Activated CD4-positive, CD25-positive, alpha-beta regulatory T cell treated with anti-CD3 and anti-CD28 coated beads, Interleukin-2, amount 50 U/mL, for 72 hours (primary cell): ENCODE measurements at places on chromosomes 5 and 9.

DNA sequence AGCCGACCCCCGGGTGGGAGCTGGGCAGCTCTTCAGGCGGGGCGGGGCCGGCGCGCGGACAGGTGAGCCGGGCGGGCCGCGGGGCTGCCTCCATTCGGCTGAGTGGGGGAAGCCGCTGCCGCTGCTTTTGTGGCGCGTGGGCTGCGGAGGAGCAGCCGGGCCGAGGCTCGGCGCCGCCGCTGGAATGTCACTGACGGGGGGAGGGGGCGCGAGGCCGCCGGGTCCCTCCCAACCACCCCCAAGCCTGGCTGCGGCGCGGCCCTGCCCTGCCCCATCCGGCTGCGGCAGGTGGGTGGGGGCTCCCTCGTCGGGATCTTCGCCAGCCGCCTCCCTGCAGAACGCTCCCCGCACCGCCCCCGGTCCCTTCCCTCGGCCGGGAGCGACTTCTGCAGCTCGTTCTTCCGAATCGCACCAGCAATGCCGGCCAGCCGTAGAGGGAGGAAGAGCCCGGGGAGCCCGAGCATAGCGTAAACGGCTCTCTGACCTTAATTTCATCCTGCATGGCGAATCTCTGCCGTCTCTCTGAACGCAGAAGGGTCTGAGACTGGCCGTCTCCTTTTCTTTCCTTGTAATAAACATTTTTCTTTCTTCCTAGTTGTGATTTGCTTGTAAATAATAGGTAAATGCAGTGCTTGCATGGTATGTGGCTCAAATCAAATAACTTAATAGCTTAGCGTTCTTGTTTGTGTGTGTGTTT is 505 bp downstream of the SPTAN1 start:
- peak; percentile 67 for DNase-seq

DNA sequence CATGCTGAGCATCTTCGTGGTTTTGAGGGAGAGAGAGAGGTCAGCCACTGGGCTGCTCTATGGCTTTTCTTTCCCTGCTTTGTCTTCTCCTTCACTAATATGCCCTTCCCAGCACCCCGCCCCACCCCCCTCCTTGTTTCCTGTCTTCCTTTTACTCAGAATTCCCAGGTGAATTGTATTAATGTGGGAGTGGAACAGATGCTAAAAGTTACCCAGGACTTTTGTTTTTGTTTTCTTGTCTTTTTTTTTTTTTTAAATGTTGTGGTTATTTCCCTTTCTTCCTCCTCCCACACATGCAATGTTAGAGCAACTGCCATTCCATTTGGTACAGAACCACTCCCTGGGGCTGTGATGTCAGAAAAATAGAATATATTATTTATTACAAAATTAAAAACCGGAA is 442.7 kb upstream of the CD180 start:
- DNase-seq, result no peak

GRCh38 chr5:135190416-135191083 is 156.5 kb upstream of the PITX1 start:
- DNase-seq, result no peak

DNA sequence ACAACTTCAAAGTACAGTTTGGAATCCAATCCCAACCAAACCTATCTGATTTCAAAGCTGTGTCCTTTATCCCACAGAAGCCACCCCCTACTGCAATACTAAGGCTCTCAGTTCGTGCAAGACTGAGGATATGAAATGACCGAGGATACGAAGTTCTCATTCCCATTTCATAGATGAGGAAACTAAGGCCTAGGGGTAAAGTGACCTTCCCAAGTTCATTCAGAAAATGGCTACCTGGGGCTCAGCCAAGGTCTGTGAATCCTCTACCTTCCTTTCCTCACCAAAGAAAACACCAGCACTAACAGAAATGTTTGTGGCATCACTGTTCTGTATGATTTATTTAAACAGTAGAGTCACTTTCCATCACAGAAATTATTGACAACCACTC is 5.4 kb downstream of the KIAA1191 start:
- no peak for DNase-seq

GRCh38 chr9:116464423-116464822 is 222.7 kb upstream of the TRIM32 start:
- no peak for DNase-seq

- no peak for DNase-seq
These were observed 165.7 kb upstream of the IRX1 start for GRCh38 chr5:3429962-3430361.

- no peak for DNase-seq
These were observed 270.3 kb upstream of the MAP3K1 start for GRCh38 chr5:56545016-56545415.

DNA sequence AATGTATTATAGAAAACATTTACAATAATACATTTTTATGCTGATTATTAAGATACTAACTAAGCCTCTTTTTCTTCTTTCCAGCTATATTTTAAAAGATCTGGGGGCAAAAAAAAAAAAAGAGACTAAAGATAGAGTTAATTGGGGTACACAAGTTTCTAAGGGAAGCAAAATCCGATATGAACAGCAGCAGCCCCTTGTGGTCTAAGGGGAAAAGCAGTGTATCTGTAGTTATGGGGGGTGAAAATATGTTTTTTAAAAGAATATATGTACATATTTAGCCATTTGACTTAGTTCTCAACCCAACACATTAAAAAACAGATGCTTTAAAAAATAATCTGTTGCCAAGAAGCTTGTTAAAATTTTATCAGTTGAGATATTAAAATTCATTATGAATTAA is 134.3 kb upstream of the POU5F2 start:
- no peak for DNase-seq

GRCh38 chr5:165622864-165623536 is 2117.6 kb downstream of the MAT2B start:
- no peak for DNase-seq

- DNase-seq, result no peak
These were observed 346 bp downstream of the ATOX1 start for GRCh38 chr5:151758141-151758429.

DNA sequence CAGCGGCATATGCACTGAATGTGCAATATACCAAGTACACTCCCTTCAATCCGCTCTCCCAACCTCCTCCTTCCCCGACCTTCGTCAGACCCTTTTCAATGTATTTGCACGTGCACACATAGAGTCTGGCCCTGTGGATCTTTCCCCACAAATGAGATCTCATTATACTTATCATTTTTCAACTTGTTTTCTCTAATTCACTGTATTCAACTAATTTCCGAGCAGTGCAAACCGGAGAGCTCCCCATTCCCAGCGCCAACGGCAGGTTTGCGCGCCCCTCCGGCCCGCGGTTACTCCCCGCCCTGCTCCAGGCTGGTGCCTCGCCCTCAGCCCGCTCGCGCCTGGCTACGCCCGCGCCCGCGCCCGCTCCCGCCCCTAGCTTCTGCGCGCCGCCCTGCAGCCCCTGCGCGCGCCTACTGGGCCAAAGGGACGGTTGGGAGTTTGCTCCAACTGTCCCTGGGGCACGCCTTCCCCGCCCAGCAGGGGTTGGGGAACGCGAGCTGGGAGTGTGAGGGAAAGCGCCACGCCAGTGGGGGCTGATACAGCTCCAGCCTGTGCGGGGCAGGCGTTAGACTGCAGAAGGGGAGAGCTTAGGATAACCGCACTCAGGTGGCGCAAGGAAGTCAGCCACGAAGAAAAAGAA is 3.3 kb upstream of the CDC20B start:
- no peak for DNase-seq

DNA sequence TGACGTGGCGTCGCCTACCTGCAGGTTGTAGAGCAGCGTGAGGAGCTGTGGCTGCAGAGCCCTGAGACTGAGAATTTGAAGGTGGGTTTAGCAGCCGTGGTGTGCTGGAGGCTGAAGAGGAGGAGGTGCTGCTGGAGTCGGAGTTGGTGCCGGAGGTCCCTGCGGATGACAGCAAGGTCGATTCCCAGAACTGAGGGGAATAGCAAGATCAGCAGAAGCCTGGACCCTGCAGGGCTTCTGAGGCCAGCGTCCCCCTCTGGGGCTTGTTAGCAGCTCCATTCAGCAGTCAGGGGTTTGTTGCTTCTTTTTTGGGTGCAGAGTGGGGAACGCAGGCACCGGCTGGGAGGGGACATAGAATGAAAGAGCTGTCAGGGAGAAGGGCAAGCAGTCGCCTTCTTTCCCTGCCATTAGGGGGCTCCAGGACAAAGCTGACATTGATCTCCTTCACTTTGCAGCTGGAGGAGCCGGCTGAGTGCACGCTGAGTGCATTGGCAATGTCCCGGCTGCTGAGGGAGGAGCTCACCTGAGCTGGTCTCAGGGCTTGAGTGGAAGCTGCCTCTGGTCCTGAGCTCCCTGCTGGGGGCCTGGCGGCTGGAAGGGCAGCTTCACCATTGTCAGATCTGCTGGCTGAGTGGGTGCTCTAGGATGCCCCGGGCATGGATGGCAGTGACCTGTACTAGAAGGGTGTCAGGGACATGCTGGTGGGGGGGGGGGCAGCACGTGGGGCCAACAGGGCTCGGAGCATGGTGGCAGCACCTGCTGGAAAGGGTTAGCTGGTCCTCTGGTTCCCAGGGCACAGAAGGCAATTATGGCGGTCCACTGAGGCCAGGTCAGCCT is 20.8 kb downstream of the OBP2B start:
- no peak for DNase-seq
